ENCODE measurements at places on chromosomes 3 and 15. TPM values are rescaled to one million over a fixed set of nuclear protein-coding genes. Genes with fewer than 3 reads are reported as not detected.

DNA sequence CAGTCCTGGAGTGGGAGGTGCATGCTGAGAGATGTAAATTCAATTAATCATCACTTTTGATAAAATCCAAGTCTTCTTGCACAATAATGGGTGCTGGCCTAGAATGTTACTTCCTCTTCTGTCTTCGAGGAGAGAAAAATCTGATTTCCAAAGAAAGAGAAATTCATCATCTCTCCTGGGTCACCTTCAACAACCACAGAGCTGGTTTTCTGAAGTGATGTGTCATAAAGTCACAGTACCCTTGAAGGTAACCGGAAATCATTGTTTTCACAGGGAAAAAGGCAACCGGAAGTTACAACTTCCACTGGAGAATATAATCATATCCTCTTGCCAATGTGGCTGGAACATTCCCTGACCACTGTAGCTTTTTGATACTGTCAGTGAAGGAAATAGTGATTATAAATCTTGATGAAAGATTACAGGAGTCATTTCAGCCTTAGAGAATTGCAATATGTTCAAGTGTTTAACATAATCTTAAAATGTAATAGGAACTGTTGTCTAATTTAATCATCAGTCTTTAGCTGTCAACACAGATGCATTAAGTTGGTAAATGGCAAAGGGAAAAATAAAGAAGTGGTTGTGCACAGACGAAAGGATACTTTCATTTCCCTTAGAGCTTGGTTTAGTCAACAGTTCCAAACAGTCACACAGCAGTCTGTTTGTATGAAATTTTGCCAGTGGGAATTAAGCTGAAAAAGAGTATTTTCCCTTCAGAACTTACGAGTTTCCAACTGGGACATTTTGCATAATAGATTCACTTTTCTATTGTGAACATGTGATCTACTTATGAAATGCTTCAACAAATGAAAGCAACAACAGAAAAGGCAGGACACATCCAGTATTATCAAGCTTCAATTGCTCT lies 106.5 kb upstream of the SLC4A7 start:
- peak; percentile 93 for DNase-seq

DNA sequence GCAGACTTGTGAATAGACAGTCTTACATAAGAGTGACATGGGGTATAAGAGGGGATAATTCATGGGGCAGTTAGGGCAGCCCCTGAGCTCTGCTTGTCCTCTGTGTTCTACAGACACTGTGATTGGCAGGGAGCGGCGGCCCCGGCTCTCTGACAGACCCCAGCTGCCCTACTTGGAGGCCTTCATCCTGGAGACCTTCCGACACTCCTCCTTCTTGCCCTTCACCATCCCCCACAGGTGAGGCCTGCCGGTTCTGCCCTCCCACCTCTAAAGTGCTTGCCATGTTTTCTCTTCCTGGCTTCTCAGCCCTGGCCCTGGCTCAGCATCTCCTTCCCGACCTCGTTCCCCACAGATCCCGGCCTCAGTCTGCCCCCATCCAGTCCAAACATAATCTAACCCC lies 3.4 kb downstream of the CYP1A2 start:
- DNase-seq: no peak

GRCh38 chr3:157438194-157438730 lies 1.6 kb downstream of the PTX3 start:
- no peak for DNase-seq

FBXL22 gene
- total RNA-seq: 0.10 TPM

DNA sequence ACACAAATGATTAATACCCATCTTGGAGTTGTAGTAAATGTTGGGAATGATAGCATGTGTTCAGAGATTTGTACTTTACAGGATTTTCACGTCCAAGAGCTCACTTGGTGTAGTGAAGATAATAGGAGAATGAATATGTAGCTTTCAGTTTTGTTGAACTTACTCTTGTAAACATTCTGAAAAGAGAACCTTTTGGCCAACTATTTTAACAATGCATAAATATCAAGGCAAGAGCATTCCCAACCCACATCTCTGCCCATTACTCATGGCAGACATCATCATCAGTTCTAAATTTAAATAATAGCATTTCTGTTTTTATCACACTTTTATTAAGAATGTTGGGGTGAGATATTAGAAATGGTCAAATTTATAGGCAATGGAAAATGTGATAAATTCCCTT lies 465.2 kb upstream of the TPRG1 start:
- no peak for DNase-seq

LHFPL4 gene
- not detected for total RNA-seq

GRCh38 chr15:81115054-81115939 lies 18.8 kb upstream of the CFAP161 start:
- DNase-seq: no peak

TIMP4 gene
- not detected for total RNA-seq

DNA sequence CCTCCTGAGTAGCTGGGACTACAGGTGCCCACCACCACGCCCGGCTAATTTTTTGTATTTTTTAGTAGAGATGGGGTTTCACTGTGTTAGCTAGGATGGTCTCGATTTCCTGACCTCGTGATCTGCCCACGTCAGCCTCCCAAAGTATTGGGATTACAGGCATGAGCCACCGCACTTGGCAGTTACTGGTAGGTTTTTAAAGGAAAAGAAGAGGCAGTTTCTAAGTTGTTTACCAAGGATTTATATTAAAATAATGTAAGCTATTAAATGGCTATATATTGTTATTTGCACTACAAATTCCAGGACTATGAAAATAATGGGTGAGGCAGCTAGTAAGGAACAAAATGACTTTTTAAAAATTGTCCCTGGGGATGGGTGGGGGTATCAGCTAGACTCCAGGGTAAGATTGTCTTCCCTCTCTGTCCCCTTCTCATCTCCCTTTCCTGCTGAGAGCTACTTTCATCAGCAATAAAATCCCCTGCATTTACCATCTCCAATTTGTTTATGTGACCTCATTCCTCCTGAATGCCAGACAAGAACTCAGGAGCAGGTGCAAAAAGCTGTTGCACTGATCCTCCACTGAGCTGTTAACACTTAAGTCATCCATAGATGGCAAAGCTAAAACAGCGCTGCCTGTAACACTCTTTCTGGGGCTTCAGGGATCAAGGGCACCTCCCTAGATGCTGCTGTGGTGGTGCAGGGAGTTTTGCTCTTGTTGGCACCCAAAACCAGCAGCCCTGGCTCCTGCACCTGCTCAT lies 165.2 kb downstream of the ZPLD1 start:
- DNase-seq: no peak

GRCh38 chr3:41362638-41363559 lies 163.6 kb downstream of the CTNNB1 start:
- no peak for DNase-seq

DNA sequence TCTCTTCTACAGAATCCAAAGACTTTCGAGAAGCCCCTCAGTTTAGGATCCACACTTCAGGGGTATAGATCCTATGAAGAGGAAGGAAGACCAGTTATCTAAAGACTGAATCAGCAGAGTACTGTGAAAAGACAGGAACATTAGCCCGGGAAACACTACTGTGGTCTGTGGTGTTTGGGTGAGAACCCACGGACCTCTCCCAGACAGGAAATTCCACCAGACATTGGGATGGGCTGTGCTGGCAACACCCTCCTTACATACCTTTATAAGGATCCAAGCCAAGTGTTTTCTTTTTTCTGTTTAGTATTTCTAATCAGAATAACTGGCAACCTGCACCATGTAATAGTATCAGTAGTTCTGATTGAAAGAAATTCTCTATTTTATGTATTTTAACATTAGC lies 14.1 kb downstream of the TMEM207 start:
- DNase-seq: no peak

ST3GAL6 gene
- total RNA-seq: 13.2 TPM

DNA sequence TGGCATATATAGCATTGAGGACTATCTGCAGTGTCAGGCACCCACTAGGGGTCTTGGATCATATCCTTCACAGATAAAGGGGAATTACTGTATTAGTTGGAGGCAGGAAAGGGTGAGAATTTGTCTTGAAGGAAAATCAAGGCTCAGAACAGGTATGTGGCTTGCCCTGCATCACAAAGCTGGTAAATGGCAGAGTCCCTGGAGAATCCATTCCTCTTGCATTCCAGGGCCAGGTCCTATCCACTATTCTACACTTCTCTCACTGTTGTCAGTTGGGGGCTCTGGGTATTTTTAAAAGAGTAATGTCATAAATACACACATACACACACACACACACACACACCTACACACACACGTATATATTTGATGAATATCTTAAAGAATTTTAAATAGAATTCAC lies 19.8 kb upstream of the FGF12 start:
- no peak for DNase-seq

- DNase-seq: no peak
Observed at GRCh38 chr3:111691293-111691909, 96.3 kb upstream of the ZBED2 start.

GRCh38 chr3:141288336-141288990 lies 56.8 kb downstream of the PXYLP1 start:
- no peak for DNase-seq

LNP1 gene
- 1.2 TPM for total RNA-seq

RPL39L gene
- 14.7 TPM for total RNA-seq

- no peak for DNase-seq
Observed at GRCh38 chr15:55766676-55767075, 23.7 kb upstream of the PRTG start.

- no peak for DNase-seq
Observed at GRCh38 chr3:128348805-128349531, 117.7 kb downstream of the DNAJB8 start.

PTPN23 gene
- 231 TPM for total RNA-seq

EPHB3 gene
- 0.19 TPM for total RNA-seq
